ENCODE measurements at places on chromosomes 6 and 20. TPM values are rescaled to one million over a fixed set of nuclear protein-coding genes. Genes with fewer than 3 reads are reported as not detected.

Gene TFAP2B
- not detected for total RNA-seq

Gene CFAP61
- total RNA-seq, result 0.35 TPM

Gene LY6G6D
- total RNA-seq, result not detected

Gene FOXA2
- 4.2 TPM for total RNA-seq

Gene CAPN11
- total RNA-seq, result not detected

Gene PTPN1
- total RNA-seq, result 47.6 TPM

Gene FYN
- 50.2 TPM for total RNA-seq

Gene FKBP1A
- total RNA-seq, result 419 TPM

Gene LAMA4
- 28.6 TPM for total RNA-seq

Gene SYNDIG1
- 0.67 TPM for total RNA-seq

Gene TPX2
- total RNA-seq, result 183 TPM

Gene SPATA25
- 0.34 TPM for total RNA-seq

Gene ZBTB46
- 0.19 TPM for total RNA-seq

Gene VSTM2L
- 0.27 TPM for total RNA-seq

Gene ANKEF1
- 7.4 TPM for total RNA-seq

Gene BNIP5
- not detected for total RNA-seq

Gene SRC
- 10.5 TPM for total RNA-seq

Gene RIPOR3
- total RNA-seq, result not detected

Gene ZBTB24
- total RNA-seq, result 9.6 TPM

Gene TCEA2
- 16.7 TPM for total RNA-seq

Gene PLCB4
- total RNA-seq, result 22.7 TPM

Gene RFX6
- total RNA-seq, result not detected

Gene EPPIN
- not detected for total RNA-seq

Gene HSPA12B
- total RNA-seq, result not detected

Gene TRERF1
- total RNA-seq, result 7.0 TPM

Gene MUC21
- not detected for total RNA-seq

Gene SIGLEC1
- total RNA-seq, result not detected

Gene OR2B6
- not detected for total RNA-seq

Gene SLC52A3
- total RNA-seq, result not detected

Gene COL9A1
- not detected for total RNA-seq

Gene OSER1
- total RNA-seq, result 42.6 TPM

Gene NKAIN2
- total RNA-seq, result not detected

Gene CALHM4
- not detected for total RNA-seq

Gene EYS
- 0.87 TPM for total RNA-seq

Gene DEFB132
- not detected for total RNA-seq

Gene C6orf15
- not detected for total RNA-seq

Gene LY6G6F
- total RNA-seq, result not detected

Data from HT1080 (cell line).